ENCODE measurements at places on chromosomes 11 and 22.

DNA sequence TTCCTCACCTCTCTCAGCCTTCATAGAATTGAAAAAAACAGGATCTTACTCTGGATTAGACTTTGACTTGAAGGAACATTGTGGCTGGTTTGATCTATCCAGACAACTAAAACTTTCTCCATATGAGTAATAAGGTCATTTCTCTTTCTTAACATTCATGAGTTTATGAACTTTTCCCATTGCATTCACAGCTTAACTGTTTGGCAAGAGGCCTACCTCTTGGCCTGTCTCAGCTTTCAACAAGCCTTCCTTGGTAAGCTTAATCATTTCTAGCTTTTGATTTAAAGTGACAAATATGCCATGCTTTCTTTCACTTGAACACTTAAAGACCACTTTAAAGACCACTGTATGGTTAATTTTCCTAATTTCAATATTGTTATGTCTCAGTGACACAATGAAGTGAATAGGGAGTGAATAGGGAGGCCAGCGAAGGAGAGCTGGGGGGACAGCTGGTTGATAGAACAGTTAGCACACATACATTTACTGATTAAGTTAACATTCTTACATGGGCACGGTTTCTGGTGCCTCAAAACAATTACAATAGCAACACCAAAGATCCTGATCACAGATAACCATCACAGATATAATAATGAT, 17.0 kb downstream of the IMMP1L start:
- no peak for DNase-seq

DNA sequence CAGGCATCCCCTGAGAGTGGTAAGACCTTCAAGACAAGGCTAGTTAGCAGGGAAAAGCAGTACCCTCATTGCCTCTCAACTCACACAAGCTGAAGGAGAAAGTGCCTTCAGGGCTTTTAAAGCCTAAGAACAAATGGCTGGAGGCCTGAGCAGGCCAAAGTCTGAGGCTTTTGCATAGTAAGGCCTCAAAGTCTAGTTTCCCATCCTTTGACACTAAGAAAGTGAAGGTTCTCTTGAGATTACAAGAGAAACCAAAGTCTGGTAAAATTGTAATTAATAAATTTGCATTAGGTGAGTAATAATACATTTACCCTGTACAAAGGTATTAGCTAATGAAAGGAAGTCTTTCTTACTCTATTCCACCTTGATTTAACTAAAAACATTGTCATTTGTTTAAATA, 47.0 kb upstream of the CCDC89 start:
- no peak for DNase-seq

DNA sequence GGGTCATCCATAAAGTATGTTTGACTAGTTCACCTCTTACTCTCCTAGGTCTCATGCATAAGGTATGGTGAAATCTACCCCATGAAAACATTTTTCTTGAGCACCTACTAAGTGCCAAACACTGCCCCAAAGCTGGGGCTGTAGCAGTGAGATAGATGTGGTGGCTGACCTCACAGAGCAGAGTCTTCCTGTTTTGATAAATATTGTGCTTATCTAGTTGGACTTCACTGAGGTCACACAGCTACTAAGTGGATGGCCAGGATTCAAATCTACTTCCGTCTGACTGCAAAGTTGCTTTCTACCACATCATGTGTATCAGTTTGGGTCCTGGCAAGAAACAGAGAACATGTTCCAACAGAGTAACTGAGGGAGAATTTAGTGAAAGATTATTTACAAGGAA, 6.4 kb upstream of the HTATIP2 start:
- DNase-seq, result no peak

- DNase-seq, result no peak
Observed at GRCh38 chr22:42724062-42724461, 3.4 kb upstream of the A4GALT start.

GRCh38 chr11:100821198-100821597, 134.1 kb downstream of the ARHGAP42 start:
- no peak for DNase-seq

- DNase-seq, result no peak
Observed at GRCh38 chr22:50367778-50368500, 24.8 kb downstream of the PPP6R2 start.

DNA sequence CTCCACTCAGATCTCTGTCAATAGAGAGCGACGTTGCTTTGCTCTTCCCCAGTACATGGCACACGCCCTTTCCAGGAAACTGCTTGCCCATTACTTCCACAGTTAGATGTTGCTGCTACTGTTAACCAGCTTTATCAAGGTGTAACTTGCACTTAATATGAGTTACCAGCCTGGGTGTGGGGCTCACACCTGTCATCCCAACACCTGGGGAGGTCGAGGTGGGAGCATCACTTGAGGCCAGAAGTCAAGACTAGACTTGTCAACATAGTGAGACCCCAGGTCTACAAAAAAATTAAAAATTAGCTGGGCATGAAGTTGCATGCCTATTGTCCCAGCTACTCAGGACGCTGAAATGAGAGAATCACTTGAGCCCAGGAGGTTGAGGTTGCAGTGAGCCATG, 177.1 kb upstream of the B3GAT1 start:
- no peak for DNase-seq

- no peak for DNase-seq
Observed at GRCh38 chr11:128179039-128179438, 408.3 kb downstream of the ETS1 start.

- no peak for DNase-seq
Observed at GRCh38 chr11:32935462-32936029, 42.9 kb downstream of the QSER1 start.

GRCh38 chr11:5737091-5737490, 843 bp downstream of the OR56B1 start:
- DNase-seq, result no peak

- DNase-seq, result no peak
Observed at GRCh38 chr11:66868726-66869566, 12.1 kb downstream of the LRFN4 start.

- DNase-seq, result no peak
Observed at GRCh38 chr11:80841675-80842074, 1400.8 kb upstream of the TENM4 start.

- no peak for DNase-seq
Observed at GRCh38 chr11:95282291-95282751, 51.3 kb upstream of the SESN3 start.

GRCh38 chr22:32618441-32619140, 144.0 kb downstream of the FBXO7 start:
- DNase-seq, result no peak

DNA sequence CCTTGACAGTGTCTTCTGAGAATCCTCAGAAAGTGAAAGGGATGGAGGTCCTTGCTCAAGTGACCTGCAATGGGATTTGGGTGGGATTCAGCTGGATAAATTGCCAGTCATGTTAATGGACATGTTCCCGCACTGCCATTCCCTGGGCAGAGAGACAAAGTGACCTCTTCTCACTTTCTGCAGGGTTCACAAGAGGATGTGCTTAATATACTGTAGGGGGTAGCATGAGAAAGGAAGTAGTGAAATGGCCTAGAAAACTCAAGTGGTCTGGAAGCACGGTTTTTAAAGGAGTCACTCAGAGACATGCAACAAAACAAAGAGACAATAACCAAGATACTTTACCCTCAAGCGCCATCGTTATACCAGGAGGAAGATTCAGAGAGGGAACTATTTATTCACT, 70.2 kb downstream of the NELL1 start:
- DNase-seq, result no peak

DNA sequence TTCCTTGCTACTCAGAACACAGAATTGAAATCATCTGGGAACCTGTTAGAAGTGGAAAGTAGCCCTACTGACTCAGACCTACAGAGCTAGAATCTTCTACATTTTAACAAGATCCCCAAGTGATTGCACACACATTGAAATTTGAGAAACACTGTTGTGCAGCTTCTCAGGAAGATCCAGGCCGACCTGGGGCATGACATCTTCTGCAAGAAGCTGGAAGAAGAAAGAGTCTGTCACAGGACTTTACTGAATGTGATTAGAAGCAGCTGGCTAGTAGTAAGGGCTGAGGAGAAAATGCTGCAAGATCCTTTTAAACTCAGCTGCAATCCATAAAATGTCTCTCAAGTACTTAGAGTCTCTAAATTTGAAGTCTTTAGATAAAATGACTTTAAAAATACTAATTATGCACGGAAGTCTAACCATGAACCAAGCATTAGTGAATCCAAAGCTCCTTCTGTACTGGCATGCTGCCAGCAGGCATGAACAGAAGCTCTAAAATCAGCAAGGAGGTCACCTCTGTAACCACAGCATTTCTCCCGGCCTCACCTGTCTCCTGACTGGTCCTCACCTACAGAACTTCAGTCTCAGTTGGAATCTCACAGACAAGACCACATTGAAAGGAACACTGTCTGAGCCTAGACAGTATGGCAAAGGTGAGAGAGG, 85.0 kb downstream of the SERGEF start:
- no peak for DNase-seq

GRCh38 chr11:32438866-32439489, 3.6 kb upstream of the WT1 start:
- DNase-seq, result no peak

DNA sequence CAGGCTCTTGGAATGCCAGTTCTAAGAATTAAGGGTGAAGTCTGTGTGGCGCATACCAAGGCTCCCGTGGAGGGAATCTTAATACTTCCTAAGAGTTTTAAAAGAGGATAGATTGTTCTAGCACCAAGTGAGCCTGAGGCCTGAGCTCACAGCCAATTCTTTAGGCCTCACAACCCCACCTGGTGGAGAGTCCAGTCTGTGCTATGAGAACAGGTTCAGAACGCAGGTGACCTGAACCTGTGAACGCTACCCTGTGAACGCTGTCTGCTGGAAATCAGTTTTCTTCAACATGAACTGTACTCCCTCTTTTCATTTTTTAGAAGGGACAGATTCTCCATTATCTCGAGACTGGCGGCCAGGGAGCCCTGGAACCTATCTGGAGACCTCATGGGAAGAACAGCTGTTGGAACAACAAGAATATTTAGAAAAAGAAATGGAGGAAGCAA, 43.2 kb upstream of the DLAT start:
- DNase-seq, result no peak

DNA sequence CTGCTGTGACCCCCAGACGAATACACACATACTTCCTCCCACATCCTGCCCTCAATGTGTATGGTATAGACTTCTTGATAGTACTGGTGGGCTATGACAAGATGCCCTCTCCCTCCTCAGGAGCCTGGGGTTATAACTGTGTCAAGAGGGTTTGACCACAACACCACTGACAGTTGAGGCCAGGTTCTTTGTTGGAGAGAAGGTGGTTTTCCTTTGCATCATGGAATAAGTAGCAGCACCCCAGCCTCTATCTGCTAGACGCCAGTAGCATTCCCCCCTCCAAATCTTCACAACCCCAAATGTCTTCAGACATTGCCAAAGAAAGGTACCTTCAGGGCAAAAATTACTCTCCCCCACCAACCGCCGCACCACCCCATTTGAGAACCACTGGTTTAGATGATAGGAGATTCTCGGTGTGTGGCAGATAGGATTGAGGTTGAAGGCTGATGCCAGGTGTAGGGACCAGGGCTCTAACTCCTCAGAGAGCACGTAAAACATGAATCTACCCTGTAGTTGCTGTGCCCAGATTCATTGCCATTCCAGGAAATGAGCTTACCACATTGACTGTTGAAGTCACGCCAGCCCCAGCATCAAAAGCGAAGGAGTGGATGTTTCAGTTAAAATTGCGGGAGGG, 5.5 kb upstream of the MYO18B start:
- no peak for DNase-seq

DNA sequence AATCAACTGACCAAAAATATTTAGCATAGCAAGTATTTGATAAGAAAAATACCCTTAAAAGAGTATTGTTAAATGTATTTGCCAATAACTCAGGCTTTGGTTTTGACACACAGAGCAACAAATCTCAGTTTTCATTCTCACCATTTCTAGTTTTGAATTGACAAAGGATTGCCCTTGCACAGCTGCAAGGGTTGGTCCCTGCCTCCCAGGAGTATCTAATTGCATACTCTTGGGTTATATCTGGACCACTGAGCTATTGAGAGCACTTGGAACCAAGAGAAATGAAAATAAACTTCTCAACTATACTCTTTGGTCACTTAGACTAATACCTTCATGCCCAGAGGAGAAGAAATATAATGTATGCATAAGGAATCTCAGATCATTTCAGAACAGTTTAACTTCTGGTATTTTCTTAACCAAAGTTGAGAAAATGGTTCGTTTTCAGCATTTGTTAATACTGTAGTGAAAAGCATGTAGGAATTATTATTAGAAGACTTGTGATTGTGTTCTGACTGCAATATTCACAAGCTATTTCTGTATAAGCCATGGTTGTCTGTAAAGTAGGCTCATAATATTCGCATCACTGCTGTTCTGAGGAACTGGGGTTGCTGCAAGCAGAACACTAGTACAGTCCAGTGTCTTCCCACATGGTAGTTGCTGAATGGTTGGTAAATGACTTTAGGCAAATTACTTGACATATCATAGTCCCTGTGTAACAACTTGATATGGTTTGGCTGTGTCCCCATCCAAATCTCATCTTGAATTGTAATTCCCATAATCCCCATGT, 7.9 kb downstream of the C2CD3 start:
- DNase-seq, result no peak

DNA sequence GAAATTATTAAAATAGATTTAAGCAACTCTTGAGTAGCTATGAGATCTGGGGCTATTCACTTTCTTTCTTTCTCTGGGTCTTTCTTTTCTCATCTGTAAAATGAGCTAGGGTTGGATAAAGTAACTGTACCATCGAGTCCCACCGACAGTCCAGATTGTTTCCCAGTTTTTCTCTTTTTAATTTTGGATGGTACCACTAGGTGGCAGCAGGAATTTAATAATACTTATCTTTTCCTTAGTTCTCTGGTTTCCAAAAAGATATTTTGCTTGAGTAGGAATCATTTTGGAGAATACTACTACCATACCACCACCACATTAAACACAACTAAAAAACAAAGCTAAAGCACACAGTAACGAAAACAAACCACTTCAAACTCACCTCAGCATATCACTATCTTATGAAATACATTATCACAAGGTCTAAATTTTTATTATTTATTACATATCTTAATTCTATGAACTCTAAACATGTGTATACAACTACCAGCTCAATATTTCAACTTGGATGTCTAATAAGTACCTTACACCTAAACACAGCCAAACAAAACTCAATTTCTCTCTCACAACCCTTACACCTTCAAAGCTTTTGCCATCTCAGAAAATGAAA, 584.0 kb downstream of the KCNA4 start:
- no peak for DNase-seq

- DNase-seq, result no peak
Observed at GRCh38 chr11:72274435-72274834, 30.5 kb upstream of the PHOX2A start.

- DNase-seq, result no peak
Observed at GRCh38 chr22:20076627-20077172, 3.3 kb upstream of the DGCR8 start.

- DNase-seq, result no peak
Observed at GRCh38 chr11:67053896-67054329, 2.7 kb upstream of the RHOD start.

- DNase-seq, result no peak
Observed at GRCh38 chr11:120086651-120087050, 51.3 kb downstream of the TRIM29 start.

GRCh38 chr11:106957030-106957482, 61.2 kb downstream of the GUCY1A2 start:
- DNase-seq, result no peak

GRCh38 chr11:62719302-62719978, 7.8 kb downstream of the HNRNPUL2 start:
- no peak for DNase-seq

All from cortex of kidney (tissue), 1 donor.